MCF 10A (cell line): ENCODE measurements at places on chromosomes 5 and 9.
A peak's percentile ranks its signal among the peaks of the same experiment; 100 is the strongest.

- H3K36me3 ChIP-seq, result no peaks in the 10 kb centered on the region
- no peaks in the 10 kb centered on the region for H3K4me1 ChIP-seq
- no peak overlapping the region for H3K4me3 ChIP-seq
- H3K27ac ChIP-seq, result no peak overlapping the region
Observed at GRCh38 chr5:153919161-153919560, 119.5 kb downstream of the FAM114A2 start.

- H3K27ac ChIP-seq, result peak overlapping the region; percentile 75
- H3K4me3 ChIP-seq, result no peak overlapping the region
- H3K27me3 ChIP-seq, result no peaks in the 10 kb centered on the region
- H3K36me3 ChIP-seq, result peaks cover 68% of the 10 kb centered on the region
- H3K4me1 ChIP-seq, result peaks cover 30% of the 10 kb centered on the region
- no peak for DNase-seq
Observed at GRCh38 chr9:33144551-33144950, 22.6 kb downstream of the B4GALT1 start.

DNA sequence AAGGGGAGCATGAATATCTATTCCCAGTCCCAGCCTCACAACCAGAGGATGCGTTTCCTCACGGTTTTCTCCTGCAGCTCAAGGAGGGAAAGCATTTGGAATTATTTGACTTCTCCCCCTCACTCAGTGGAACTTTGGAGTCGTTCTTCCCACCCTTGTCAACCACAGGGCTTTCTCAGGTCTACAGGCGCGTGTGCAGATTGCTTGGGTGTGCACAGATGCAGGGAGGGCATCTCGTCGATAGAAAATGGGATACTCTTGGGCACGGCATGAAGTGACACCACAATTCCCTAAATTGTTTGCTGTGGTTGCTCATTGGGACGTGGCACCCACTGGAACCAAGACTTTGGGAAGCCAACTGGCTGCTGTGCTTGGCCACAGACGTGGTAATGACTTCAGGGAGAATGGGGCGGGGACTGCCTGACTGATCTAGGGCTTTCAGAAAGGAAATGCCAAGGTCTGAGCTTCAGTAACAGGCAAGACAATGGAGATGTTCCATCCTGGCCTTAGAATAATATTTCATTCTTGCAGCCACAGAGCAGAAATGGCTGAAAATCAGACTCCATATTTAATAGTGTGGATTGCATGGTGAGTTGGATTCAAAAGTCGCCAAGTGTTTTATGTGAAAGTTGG is 12.2 kb upstream of the OBP2B start:
- no peak overlapping the region for H3K4me3 ChIP-seq
- no peaks in the 10 kb centered on the region for H3K4me1 ChIP-seq
- no peak for DNase-seq
- H3K27ac ChIP-seq, result no peak overlapping the region
- peaks cover 52% of the 10 kb centered on the region for H3K27me3 ChIP-seq

- DNase-seq, result peak; percentile 93
- H3K27me3 ChIP-seq, result no peaks in the 10 kb centered on the region
- peaks cover 4% of the 10 kb centered on the region for H3K36me3 ChIP-seq
- H3K4me3 ChIP-seq, result peak overlapping the region; percentile 62
- H3K27ac ChIP-seq, result peak overlapping the region; percentile 90
Observed at GRCh38 chr5:167294882-167295680, 996.4 kb upstream of the WWC1 start.

GRCh38 chr5:67027171-67027570 is 169.4 kb downstream of the CD180 start:
- H3K36me3 ChIP-seq, result no peaks in the 10 kb centered on the region
- no peaks in the 10 kb centered on the region for H3K27me3 ChIP-seq
- no peak overlapping the region for H3K27ac ChIP-seq
- H3K4me1 ChIP-seq, result peaks cover 38% of the 10 kb centered on the region

DNA sequence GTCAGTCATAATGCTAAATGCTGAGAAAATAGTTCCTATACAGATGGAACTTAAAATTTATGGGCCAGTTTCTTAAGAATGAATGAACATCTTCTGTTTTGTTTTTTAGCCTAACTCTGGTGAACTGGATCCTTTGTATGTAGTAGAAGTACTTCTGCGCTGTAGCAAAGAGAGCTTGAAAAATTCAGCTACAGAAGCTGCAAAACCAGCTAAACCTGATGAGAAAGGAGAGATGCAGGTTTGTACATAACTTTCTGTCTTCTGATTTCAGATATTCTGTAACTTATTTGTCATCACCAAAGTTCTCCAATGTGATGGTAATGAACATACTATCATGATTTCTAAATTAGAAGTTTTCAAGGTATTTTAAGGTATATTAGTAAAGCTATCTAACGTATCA is 80.1 kb downstream of the MTREX start:
- no peaks in the 10 kb centered on the region for H3K27me3 ChIP-seq
- H3K4me1 ChIP-seq, result peaks cover 9% of the 10 kb centered on the region
- no peak for DNase-seq
- H3K27ac ChIP-seq, result no peak overlapping the region

GRCh38 chr9:138105123-138105415 is 227.5 kb downstream of the CACNA1B start:
- peaks cover 12% of the 10 kb centered on the region for H3K27me3 ChIP-seq
- DNase-seq, result no peak
- H3K36me3 ChIP-seq, result no peaks in the 10 kb centered on the region
- H3K27ac ChIP-seq, result no peak overlapping the region
- no peak overlapping the region for H3K4me3 ChIP-seq

DNA sequence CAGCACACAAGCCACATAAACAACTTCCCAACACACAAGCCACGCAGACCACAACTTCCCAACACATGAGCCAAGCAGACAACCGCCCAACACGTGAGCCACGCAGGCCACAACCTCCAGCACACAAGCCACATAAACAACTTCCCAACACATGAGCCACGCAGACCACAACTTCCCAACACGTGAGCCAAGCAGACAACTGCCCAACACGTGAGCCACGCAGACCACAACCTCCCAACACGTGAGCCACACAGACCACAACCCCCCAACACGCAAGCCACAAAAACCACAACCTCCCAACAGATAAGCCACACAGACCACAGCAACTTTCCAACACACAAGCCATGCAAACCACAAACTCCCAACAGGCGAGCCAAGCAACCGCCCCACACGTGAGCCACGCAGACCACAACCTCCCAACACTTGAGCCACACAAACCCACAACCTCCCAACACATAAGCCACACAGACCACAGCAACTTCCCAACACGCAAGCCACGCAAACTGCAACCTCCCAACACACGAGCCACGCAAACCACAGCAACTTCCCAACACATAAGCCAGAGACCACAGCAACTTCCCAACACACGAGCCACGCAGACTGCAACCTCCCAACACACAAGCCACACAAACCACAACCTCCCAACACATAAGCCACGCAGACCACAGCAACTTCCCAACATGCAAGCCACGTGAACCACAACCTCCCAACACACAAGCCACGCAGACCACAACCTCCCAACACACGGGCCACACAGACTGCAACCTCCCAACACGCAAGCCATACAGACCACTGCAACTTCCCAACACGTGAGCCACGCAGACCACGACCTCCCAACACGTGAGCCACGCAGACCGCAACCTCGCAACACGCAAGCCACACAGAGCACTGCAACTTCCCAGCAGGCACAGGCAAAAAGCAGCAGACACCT is 10.1 kb downstream of the BRD9 start:
- H3K36me3 ChIP-seq, result peaks cover 71% of the 10 kb centered on the region
- no peak overlapping the region for H3K4me3 ChIP-seq
- H3K4me1 ChIP-seq, result no peaks in the 10 kb centered on the region
- no peaks in the 10 kb centered on the region for H3K27me3 ChIP-seq

- no peak for DNase-seq
- H3K4me3 ChIP-seq, result no peak overlapping the region
- H3K27me3 ChIP-seq, result peaks cover 46% of the 10 kb centered on the region
- H3K4me1 ChIP-seq, result no peaks in the 10 kb centered on the region
Observed at GRCh38 chr5:4953576-4953975, 186.6 kb upstream of the ADAMTS16 start.

DNA sequence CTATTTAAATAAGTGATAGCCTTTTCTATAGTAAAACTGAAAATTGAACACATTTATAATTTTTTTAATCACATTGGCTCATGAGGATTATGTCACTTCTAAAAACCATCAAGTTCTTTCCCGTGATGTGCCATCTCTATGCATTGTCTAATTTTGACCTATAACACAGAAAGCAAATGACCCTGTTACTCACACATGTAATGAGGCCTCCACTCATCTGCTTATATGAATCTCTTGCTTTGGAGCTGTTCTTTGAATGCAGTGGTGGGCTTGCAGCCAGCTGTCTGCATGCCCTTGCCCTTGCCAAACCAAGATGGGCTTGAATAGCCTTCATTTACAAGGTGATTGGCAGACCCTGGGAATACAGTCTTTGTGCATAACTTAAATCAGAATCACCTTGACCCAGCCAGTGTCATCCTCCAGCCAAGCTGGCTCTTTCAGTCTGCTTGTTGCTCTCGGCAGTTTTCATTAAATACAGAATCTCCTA is 163.2 kb downstream of the TRIO start:
- no peak overlapping the region for H3K27ac ChIP-seq
- H3K4me1 ChIP-seq, result peaks cover 4% of the 10 kb centered on the region
- H3K4me3 ChIP-seq, result no peak overlapping the region
- no peak for DNase-seq

DNA sequence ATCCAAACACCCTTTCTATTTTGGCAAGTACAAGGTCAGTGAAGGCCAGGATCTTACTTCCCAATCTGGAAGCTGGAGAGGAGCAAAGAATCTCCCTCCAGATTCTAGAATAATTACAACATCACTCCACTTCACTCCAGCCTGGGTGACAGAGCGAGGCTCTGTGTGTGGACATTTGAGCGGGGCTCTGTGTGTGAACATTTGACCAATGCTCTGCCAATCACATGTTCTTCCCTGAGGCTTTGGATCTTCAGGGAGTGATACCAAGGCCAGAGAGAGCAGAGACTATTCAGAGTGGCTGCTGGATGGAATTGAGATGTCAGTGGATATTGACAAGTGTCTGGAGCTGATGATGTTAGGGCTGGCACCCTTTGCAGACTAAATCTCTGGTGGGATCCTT is 24.7 kb upstream of the ANKRD34B start:
- H3K27me3 ChIP-seq, result no peaks in the 10 kb centered on the region
- H3K4me3 ChIP-seq, result no peak overlapping the region
- no peaks in the 10 kb centered on the region for H3K36me3 ChIP-seq
- no peak overlapping the region for H3K27ac ChIP-seq

GRCh38 chr9:12463641-12464040 is 229.5 kb upstream of the TYRP1 start:
- H3K36me3 ChIP-seq, result no peaks in the 10 kb centered on the region
- H3K27ac ChIP-seq, result no peak overlapping the region
- H3K4me3 ChIP-seq, result no peak overlapping the region
- DNase-seq, result no peak
- H3K4me1 ChIP-seq, result no peaks in the 10 kb centered on the region
- H3K27me3 ChIP-seq, result peaks cover 75% of the 10 kb centered on the region

- DNase-seq, result no peak
- H3K36me3 ChIP-seq, result peaks cover 5% of the 10 kb centered on the region
- no peaks in the 10 kb centered on the region for H3K4me1 ChIP-seq
- no peaks in the 10 kb centered on the region for H3K27me3 ChIP-seq
- no peak overlapping the region for H3K4me3 ChIP-seq
- no peak overlapping the region for H3K27ac ChIP-seq
Observed at GRCh38 chr5:108036482-108036881, 345.4 kb downstream of the FBXL17 start.

DNA sequence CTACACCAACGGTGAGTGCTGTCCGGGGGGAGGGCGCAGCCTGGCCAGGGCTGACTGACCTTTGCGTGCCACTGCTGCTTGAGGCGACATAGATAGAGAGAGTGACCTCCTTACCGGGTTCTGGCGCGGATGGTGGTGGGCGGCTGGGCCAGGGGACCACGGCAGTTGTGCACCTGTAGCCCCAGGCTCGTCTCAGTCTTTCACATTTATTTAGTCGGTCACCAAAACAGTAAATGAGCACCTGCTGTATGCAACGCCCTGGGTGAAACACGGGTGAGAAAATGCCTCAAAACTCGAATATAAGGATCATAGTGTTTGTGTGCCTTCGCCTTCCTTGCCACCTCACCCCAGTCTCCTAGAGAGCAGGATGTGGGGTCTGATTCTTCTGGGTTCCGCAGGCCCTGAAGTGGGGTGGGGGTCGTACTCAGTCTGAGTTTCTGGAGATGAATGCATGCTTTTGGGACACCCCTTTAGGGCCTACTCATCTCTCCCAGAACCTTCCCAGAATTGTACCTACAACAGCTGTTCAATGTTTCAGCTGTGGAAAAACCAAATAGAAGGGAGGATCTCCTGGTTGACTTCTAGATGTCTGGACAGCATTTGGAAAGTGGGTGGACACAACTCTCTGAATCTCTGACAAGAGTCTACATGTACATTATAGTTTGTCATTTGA is 714 bp downstream of the SEC24A start:
- H3K4me3 ChIP-seq, result peak overlapping the region; percentile 99
- H3K27me3 ChIP-seq, result no peaks in the 10 kb centered on the region
- peak overlapping the region; percentile 100 for H3K27ac ChIP-seq
- H3K36me3 ChIP-seq, result peaks cover 32% of the 10 kb centered on the region
